ENCODE measurements at places on chromosomes 3 and 15. TPM values are rescaled to one million over a fixed set of nuclear protein-coding genes. Genes with fewer than 3 reads are reported as not detected.

GRCh38 chr3:179299999-179300613 lies 22.7 kb upstream of the ZNF639 start:
- no peak for DNase-seq

The ACVR2B gene
- 27.8 TPM for total RNA-seq

The GP9 gene
- not detected for total RNA-seq

GRCh38 chr3:46693038-46693891 lies at the start of gene ALS2CL:
Gene ALS2CL, minus strand, starts transcription at chr3:46693679. Its CDS starts 4,239 bp downstream, at chr3:46689440.
- no peak for DNase-seq

The PFKFB4 gene
- total RNA-seq, result 8.0 TPM

DNA sequence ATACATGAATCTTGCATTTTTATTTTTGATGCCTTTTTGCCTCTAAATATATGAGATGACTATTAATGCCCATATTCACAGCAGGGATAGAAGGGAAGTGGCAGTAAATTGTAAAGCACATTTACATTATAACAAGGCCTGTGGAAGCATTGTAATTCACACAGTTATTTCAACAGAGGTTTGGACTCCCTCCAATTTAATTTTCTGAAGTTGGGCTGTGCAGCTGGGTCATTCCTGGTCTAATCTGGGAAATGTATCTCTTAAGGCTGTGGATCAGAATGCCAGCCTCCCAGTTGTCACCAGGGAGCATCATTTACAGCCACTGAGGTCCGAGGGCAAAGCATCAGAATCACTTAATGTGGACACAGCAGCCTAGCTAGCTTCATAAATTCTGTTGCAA lies 434.5 kb downstream of the MFSD1 start:
- DNase-seq, result no peak

The CASR gene
- total RNA-seq, result not detected

GRCh38 chr3:74302969-74303368 lies 311.5 kb downstream of the CNTN3 start:
- DNase-seq, result no peak

GRCh38 chr3:10594915-10595314 lies 89.5 kb upstream of the ATP2B2 start:
- DNase-seq, result peak; percentile 81

DNA sequence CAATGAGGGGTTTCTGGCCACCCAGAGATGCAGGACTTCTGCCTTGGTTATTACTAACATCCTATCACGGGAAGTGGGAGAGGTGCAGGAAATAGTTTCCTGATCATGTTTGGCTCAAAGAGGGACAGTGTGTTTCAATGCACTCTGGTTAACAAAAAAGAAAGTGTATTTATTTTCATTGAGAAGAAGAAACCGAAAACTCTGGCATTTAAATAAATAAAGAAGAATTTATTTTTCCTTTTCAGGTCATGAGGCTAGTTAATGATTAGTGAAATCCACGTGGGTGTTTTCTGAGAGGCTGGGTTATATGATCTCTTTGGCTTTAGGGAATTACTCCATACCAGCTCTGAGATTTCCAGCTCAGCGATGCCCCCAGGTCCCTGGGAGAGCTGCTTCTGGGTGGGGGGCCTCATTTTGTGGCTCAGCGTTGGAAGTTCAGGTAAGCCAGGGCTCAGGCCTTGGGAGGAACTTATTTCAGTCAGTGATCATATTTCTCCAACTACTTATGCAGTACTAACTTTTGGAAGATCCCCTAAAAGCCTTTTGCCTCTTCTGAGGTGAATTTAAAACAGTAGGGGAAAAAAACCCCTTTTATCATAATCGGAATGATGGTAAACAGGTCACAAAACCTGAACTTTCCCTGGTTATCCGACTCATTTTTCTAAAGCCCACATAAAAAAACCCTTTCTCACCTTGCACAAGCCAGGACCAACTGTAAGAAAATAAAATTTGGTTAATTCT lies at the start of gene PLA1A:
PLA1A (plus strand) TSS at position 338 of the 741 bp plus-strand sequence; CDS start at position 367, 29 bp downstream.
- DNase-seq, result peak; percentile 42

DNA sequence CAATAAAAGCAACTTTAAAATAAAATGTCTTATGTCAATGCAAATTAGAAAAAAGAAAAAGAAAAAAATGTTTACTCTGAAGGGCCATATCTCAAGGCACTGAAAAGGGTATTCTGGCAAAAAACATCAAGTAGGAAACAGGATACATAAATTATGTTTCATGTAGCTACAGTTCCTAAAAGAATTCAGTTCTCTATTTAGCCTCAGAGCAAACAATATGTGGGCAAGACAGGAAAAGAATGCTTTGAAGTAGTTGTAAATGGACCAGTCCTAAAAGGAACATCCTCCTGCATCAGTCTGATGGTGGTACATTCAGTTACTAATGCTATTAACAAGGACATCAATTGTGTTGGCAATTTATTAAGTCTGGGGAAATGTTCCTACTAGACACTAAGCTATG lies 8.1 kb downstream of the COMMD2 start:
- DNase-seq, result no peak

DNA sequence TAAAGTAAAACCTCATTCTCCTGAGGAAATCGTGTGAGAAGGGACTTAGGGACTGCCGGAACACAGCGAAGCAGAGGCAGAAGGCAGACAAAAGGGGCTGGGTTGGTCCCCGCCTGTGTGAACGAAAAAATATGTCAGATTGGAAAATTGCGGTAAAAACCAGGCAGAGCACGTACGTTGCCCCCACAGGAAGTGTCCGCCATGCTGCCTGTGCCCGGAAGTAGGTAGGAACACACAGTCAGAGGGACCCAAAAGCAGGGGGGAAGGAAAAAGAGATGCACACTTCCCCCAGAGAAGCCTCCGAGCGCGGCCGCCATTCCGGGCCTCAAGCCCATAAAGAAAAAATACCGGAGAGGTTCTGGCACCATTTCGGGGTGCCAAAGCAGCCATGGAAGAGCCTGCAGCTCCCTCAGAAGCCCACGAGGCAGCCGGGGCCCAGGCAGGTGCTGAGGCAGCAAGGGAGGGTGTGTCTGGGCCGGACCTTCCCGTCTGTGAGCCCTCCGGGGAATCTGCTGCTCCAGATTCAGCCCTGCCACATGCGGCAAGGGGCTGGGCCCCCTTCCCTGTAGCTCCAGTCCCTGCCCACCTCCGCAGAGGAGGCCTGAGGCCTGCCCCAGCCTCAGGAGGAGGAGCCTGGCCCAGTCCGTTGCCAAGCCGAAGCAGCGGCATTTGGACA lies at the start of gene MKRN3:
MKRN3 (plus strand) TSS at position 280 of the 676 bp plus-strand sequence; CDS start at position 389, 109 bp downstream.
- DNase-seq, result peak; percentile 70

The RASGRP1 gene
- total RNA-seq, result 1.4 TPM

- DNase-seq, result no peak
Observed at GRCh38 chr3:53264718-53265117, 8.9 kb upstream of the TKT start.

DNA sequence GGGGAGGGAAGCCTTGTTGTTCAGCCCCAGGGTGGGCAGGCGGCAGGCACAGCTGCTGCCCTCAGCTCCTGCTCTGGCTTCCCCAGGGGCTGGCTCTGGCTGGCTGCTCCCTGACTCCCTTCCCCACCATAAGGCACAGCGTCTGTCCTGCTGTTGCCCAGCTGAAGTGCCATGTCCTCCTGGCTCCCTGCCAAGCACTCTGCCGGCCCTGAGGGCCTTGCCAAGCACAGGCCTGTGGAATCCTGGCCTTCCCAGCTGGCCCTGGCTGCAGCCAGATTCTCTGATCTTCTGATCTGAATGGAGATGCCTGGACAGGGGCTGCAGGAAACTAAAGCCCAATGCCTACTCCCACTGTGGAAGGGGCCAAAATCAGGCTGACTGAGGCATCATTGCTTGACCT lies 1.1 kb downstream of the IQCF6 start:
- peak; percentile 59 for DNase-seq

GRCh38 chr3:88031642-88032077 lies 27.1 kb downstream of the CGGBP1 start:
- no peak for DNase-seq

DNA sequence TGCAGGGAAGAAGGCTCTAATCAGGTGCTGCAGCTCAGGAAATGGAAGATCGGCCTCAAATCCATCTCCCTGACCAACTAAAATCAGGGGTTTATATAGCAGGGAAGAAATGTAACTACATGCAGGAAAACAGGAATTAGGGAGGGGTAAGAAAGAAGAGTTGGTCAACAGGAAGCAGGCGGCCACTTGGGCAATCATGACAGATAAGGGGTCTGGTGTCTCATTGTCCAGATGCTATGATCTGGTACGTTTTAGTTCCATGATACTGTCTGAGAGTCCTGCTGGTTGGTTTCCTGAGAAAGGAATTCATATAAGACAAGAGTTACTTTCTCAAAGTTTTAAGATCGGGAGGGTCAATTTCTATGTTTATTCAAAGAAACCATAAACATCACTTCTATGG lies 24.2 kb downstream of the KATNBL1 start:
- DNase-seq, result no peak

DNA sequence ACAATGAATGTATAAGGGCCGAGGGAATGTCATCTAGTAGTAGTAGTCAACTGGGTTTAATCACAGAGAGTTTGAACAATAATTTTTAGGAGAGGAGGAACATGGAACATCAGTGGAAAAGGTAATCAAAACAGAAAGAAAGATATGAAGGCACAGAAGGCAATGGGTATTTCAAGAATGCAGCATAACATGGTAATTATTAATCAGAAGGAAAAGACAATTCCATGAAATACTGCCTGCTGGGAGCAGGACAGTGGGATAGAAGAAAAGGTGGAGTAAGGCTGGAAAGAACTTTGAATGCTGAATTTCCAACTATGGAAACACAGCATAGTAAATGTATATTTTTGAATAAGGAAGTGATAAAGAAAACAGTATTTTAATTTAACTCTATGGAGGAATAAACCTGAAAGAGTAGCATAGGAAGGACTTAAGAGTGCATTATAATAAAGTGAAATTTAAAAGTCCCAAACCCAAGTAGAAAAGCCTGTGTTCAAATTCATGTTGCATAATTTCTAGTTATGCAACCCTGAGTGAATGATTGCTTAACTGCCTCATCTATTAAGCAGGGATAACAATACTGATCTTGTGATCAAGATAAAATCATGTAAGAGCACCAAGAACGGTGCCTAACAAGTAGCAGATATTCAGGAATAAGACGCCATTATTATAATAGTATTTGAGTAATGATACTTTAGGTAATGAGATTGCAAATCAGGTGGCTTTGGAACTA lies 357.7 kb downstream of the TBC1D5 start:
- DNase-seq, result no peak

The PLA2G4E gene
- total RNA-seq, result not detected

The ATP13A4 gene
- total RNA-seq, result 0.18 TPM

DNA sequence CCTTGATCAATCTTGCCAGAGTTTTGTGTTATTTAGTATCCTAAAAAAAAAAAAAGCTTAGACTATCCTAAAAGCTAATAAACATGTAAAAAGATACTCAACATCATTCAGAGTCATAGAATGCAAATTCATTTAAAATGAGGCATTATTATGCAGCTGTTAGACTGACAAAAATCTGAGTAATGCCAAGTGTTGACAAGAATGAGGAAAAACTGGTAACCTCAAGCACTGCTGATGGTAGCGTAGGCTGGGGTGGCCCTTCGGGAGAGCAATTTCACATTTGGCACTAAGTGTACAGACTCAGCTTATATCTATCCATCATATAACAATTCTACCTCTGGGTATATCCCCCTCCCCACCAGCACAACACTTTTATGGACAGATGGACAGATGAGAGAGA lies 280.4 kb downstream of the RAP2B start:
- DNase-seq, result peak; percentile 6

The TTLL13 gene
- total RNA-seq, result not detected

- DNase-seq, result no peak
Observed at GRCh38 chr3:159127021-159127392, 325.2 kb downstream of the MFSD1 start.

GRCh38 chr3:44687898-44688297 lies 24.6 kb upstream of the ZNF502 start:
- DNase-seq, result no peak

GRCh38 chr15:99993262-99993661 lies 260.0 kb upstream of the LYSMD4 start:
- DNase-seq, result no peak

DNA sequence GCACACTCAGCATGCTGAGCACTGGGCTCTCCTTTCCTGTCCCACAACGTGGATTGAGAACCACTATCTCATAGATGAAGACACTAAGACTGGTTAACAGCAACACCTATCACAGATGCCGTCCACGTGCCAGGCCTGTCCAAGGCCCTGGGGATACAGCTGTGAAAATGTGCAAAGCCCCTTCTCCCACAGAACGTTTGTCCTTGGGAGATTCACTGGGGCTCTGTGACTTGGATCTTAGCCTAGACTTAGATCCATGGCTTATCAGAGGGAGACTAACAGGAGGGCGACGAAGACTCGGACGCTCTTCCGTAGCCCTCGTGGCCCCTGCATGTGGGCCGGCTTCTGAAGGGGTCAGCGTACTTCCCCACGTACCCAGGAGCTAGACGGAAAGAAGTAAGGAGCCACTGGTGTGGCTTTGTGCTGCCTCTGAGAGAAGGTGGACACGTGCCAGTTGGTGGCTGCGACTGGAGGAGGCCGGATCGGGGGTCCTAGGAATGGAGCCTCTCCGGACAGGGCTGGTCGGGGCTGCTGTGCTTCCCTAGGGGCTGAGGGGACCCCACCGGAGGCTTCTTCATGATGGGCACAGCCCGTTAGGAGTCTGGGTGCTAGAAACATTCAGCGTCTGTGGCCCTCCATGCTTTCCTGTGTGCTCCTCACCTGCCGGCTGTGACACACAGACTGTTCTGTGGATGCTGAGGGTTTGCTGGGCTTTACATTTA lies 964 bp downstream of the NRROS start:
- DNase-seq, result no peak

- peak; percentile 86 for DNase-seq
Observed at GRCh38 chr15:77496715-77497109, 76.0 kb downstream of the HMG20A start.

GRCh38 chr3:47425959-47426358 lies 45.1 kb downstream of the PTPN23 start:
- DNase-seq, result no peak

The TYRO3 gene
- 23.2 TPM for total RNA-seq

- peak; percentile 13 for DNase-seq
Observed at GRCh38 chr3:183427876-183428446, 458 bp downstream of the MCF2L2 start.

DNA sequence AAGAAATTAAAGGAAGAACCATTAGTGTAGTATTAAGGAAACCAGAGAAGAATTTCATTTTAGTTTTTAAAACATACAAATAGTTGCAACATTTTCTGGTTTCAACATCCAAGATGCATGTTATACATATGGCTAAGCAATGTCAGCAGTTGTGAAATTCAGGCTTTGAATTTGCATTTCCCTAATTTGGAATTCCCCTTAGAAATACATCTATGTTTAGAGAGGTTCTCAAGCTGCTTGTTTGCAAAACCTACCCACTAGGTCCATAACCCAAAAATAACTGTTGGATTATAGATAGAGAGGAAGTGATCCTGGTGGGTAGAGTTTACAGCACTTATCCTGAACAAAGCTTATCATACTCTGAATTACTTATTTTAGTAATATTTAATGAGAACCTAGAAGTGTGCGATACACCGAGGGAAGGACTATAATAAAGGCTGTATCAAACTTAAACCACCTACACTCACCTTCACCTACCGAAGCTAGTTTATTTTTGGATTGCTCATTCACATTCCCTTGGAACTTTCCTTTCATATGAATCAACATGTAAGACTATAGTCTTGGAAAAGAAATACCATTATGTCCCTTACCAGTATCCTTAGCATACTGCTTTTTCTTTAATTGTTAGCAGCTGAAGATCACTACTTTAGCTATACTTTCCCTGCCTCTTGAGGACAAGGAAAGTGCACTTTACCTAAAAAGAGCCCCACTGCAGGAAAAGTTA lies 60.6 kb downstream of the CHAC1 start:
- no peak for DNase-seq

The TMEM158 gene
- total RNA-seq, result 0.26 TPM

The RTP4 gene
- not detected for total RNA-seq

GRCh38 chr15:60972301-60972700 lies 256.8 kb downstream of the RORA start:
- DNase-seq, result no peak
